ENCODE measurements at places on chromosomes 13 and 19. TPM values are rescaled to one million over a fixed set of nuclear protein-coding genes. Genes with fewer than 3 reads are reported as not detected.

DNA sequence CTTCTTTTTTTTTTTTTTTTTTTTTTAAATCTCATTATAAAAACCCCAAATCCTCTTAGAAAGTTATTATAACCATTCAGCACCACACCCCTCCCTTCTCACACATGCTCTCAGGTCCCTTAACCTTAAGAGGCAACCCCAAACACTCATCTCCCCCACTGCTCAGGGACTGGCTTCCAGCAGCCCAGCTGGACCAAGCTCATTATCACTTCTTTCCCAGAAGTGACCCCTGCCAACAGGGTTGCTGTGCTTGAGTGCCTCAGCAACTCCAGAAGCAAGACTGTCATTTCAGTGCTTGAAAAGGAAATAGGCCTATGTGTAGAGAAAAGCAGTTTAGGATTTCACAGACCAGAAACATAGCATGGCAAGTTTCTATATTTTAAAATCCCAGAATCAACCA lies 84.3 kb downstream of the SLAIN1 start:
- H3K4me1 ChIP-seq: no peaks in the 10 kb centered on the region
- no peaks in the 10 kb centered on the region for H3K27me3 ChIP-seq
- no peaks in the 10 kb centered on the region for H3K36me3 ChIP-seq
- H3K27ac ChIP-seq: no peak overlapping the region
- DNase-seq: no peak

WTIP gene
- total RNA-seq: 20.2 TPM

GRCh38 chr19:58091251-58091995 lies 6.6 kb downstream of the ZSCAN18 start:
- H3K27ac ChIP-seq: no peak overlapping the region
- H3K36me3 ChIP-seq: peaks cover 20% of the 10 kb centered on the region
- no peak for DNase-seq
- H3K27me3 ChIP-seq: no peaks in the 10 kb centered on the region

DNA sequence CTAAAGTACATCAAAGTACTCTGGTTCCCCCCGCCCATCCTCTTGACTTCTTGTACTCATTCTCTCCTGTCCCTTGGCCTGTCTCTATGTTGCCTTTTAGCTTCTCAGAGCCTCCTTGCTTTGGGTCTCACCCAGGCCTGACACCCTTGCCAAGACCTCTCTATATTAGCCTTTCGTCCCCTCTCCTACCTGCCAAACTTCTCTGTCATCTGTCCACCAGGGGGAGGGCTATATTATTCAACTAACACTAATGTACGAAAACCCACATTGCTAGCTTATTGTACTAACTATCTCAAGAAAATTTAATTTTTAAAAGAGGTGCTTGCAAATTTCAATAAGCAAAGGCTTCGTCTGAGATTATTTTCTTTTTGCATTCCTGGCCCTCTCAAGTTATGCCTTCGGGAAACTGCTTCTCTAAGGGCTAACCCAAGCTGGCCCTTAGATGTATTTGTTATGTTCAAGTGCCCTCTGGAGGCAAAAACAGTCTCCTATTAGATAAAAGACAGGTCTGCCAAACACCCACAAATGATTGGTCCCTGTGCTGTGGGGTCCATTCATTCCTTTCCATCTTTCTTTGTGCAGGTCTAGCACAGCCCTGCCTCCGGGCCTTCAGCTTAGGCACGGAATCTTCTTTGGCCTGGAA lies 6.3 kb upstream of the MRPS31 start:
- H3K4me1 ChIP-seq: peaks cover 25% of the 10 kb centered on the region
- H3K27me3 ChIP-seq: no peaks in the 10 kb centered on the region
- DNase-seq: no peak
- no peak overlapping the region for H3K4me3 ChIP-seq

DNA sequence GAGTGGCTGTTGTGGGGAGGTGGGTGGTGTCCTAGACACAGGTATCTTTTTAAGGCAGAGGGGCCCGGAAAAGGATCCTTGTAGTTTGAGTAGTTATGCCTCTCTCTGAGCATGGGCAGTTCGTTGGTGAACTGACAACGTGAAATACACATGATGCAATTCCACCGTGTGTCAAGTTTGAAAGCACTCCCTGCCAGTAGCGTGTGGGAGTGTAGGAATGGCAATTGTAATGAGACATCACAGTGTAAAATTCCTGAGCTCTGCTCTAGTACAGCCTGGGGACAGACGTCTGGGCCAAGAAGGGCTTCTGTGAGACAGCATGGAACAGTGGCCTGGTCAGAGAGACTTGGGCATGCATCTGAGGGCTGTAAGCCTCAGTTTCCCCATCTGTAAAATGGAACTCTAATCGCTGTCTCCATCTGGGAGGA lies 10.4 kb upstream of the ASF1B start:
- H3K27me3 ChIP-seq: no peaks in the 10 kb centered on the region
- no peak overlapping the region for H3K27ac ChIP-seq
- peaks cover 28% of the 10 kb centered on the region for H3K4me1 ChIP-seq
- no peaks in the 10 kb centered on the region for H3K36me3 ChIP-seq
- no peak for DNase-seq

DNA sequence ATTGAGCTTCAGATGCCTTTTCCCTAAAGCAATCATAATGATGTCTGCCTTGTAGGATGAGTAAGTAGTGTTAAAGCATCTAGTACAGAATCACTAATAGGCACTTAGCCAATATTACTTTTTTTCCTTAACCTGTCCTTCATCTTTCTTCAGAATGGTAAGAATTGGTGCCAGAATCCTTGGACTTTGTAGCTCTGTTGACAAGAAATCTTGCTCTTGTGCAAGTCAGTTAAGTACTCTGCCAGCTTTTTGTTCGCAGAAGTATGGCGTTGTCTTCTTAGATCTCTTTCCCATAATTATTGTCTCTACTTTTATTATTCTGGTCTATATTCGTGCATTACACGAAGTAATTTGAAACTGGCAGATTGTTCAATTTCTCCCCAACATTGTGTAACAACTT lies 554.5 kb downstream of the PCDH9 start:
- no peak overlapping the region for H3K4me3 ChIP-seq
- DNase-seq: no peak
- H3K4me1 ChIP-seq: no peaks in the 10 kb centered on the region
- no peaks in the 10 kb centered on the region for H3K36me3 ChIP-seq
- no peaks in the 10 kb centered on the region for H3K27me3 ChIP-seq

- no peaks in the 10 kb centered on the region for H3K36me3 ChIP-seq
- no peaks in the 10 kb centered on the region for H3K27me3 ChIP-seq
- DNase-seq: no peak
- no peaks in the 10 kb centered on the region for H3K4me1 ChIP-seq
- no peak overlapping the region for H3K4me3 ChIP-seq
- no peak overlapping the region for H3K27ac ChIP-seq
These were observed 59.4 kb downstream of the ZDHHC20 start for GRCh38 chr13:21399741-21400140.

- no peak overlapping the region for H3K4me3 ChIP-seq
- peaks cover 66% of the 10 kb centered on the region for H3K36me3 ChIP-seq
- peaks cover 24% of the 10 kb centered on the region for H3K4me1 ChIP-seq
- no peak for DNase-seq
- H3K27ac ChIP-seq: no peak overlapping the region
These were observed 4.2 kb downstream of the PRR12 start for GRCh38 chr19:49594993-49595818.

- no peak overlapping the region for H3K27ac ChIP-seq
- no peaks in the 10 kb centered on the region for H3K36me3 ChIP-seq
- no peak for DNase-seq
- H3K4me3 ChIP-seq: no peak overlapping the region
- no peaks in the 10 kb centered on the region for H3K4me1 ChIP-seq
- peaks cover 6% of the 10 kb centered on the region for H3K27me3 ChIP-seq
These were observed 28.3 kb downstream of the CYP2B6 start for GRCh38 chr19:41019346-41019745.

DNA sequence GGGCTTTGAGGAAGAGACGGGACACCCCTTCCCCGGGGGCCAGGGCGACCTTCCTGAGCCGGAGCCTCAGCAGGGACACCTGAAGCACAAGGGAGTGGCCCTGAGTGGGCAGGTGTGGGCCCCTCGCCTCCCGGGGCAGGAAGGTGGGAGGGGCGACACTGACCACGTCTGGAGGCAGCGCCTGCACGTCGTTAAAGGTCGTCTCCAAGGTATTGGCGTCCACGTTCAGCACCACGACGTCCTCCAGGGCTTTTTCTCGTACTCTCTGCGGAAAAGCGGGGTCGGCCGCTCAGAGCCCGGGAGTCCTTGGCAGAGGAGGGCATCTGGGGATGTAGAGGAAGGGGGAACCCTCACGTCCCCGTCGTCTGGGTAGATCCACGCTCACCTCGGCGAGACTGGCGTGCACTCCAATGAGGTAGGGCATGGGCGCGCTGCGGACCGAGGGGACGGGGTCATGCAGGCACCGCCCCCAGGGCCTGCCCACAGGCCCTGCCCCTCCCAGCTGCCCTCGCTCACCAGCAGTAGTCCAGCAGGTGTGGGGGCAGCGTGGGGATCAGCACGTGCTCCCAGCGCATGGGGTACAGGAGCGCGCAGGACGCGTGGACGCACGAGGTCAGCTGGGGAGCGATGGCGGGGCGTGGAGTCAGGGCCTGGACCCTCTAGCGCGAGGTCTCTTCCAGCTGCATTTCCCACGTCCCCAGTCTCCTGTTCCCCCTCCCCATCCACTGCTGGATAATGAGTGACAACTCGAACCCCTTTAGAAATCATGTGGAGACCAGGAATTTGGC lies 6.1 kb downstream of the DENND1C start:
- no peak for DNase-seq
- no peak overlapping the region for H3K4me3 ChIP-seq
- H3K27me3 ChIP-seq: peaks cover 42% of the 10 kb centered on the region
- H3K36me3 ChIP-seq: no peaks in the 10 kb centered on the region
- no peak overlapping the region for H3K27ac ChIP-seq
- no peaks in the 10 kb centered on the region for H3K4me1 ChIP-seq

AXL gene
- 6.5 TPM for total RNA-seq

DNA sequence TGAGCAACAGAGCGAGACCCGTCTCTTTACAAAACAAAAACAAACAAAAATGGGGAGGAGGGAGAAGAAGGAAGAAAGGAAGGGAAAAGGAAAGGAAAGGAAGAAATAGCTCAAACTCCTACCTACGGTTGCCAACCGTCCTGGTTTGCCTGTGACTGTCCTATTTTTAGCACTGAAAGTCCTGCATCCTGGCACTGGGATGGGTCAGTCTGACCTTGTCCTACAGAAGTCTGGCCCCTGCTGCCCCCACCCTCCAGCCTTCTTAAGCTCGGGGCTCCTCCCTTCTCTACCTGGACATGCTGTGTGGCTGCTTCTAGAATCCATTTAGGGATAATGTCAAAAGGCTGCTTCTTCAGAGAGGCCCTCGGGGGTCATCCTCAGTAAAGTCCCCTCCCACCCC lies 1.2 kb upstream of the STXBP2 start:
- peaks cover 27% of the 10 kb centered on the region for H3K27me3 ChIP-seq
- no peak for DNase-seq
- H3K4me1 ChIP-seq: peaks cover 28% of the 10 kb centered on the region
- no peak overlapping the region for H3K4me3 ChIP-seq
- H3K36me3 ChIP-seq: no peaks in the 10 kb centered on the region

DNA sequence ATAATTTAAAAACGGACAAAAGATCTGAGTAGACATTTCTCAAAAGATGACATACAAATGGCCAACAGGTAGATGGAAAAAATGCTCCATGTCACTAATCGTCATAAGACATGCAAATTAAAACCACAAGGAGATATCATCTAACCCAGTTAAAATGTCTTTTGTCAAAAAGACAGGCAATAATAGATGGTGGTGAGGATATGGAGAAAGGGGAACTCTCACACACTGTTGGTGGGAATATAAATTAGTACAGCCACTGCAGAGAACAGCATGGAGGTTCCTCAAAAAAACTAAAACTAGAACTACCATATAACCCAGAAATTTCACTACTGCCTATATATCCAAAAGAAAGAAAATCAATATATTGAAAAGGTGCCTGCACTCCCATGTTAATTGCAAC lies 37.9 kb downstream of the OR10H4 start:
- no peaks in the 10 kb centered on the region for H3K36me3 ChIP-seq
- H3K27ac ChIP-seq: no peak overlapping the region
- peaks cover 26% of the 10 kb centered on the region for H3K27me3 ChIP-seq
- no peaks in the 10 kb centered on the region for H3K4me1 ChIP-seq
- H3K4me3 ChIP-seq: no peak overlapping the region
- no peak for DNase-seq

GRCh38 chr19:3899531-3900294 lies 19.2 kb downstream of the ATCAY start:
- no peaks in the 10 kb centered on the region for H3K27me3 ChIP-seq
- no peaks in the 10 kb centered on the region for H3K4me1 ChIP-seq
- H3K36me3 ChIP-seq: no peaks in the 10 kb centered on the region
- no peak overlapping the region for H3K27ac ChIP-seq
- no peak for DNase-seq
- no peak overlapping the region for H3K4me3 ChIP-seq

DNA sequence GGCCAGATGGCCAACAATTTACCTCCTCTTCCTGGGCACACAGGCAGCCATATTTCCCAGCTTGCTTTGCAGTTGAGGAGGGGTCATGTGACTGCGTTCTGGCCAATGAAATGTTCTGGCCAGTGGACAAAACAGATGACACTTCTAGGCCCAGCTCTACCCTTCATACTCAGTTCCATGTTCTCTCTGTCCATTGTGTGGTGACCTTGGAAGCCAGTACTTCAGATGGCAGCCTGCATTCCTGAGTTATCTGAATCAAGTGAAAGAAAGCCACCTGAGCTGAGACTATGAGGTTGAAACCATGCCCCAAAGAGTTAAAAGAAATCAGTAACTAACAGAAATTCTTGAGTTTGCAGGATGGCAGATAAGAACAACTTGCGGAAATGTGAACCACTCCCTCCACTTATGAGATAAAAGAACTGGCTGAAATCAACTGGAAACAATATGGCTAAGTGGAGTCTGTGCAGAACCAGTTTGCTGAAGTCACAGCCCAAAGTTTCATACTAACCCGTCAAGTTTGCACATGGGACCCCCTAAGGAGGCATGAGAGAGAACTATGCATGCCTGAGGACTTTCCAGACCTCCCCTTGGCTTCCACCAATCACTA lies 8.1 kb downstream of the FAM187B start:
- no peak for DNase-seq
- H3K4me1 ChIP-seq: no peaks in the 10 kb centered on the region

- H3K36me3 ChIP-seq: no peaks in the 10 kb centered on the region
- H3K27ac ChIP-seq: no peak overlapping the region
- no peaks in the 10 kb centered on the region for H3K27me3 ChIP-seq
- H3K4me1 ChIP-seq: no peaks in the 10 kb centered on the region
These were observed 29.1 kb downstream of the NUP58 start for GRCh38 chr13:25330541-25330940.

DNA sequence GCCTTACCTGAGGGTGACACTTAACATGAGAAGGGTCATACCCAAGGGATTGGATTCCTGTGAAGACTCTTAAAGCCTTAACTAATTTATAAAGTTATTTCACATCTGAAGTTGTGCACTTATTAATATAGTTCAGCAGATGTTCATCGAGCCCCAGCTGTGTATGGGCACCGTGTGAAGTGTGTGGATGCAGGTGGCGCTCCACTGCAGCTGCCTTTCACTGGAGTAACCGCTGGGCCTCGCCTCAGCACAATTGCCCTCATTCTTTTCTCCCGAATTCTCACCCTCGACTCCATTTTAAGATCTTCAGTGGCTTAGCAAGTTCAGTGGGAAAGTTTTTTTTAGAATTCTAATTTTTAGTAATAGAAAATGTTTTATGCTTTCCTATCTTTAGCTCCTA lies 66.2 kb downstream of the DPY19L3 start:
- H3K27ac ChIP-seq: no peak overlapping the region
- H3K4me3 ChIP-seq: no peak overlapping the region
- no peak for DNase-seq
- H3K4me1 ChIP-seq: no peaks in the 10 kb centered on the region

GRCh38 chr19:28170066-28170465 lies 1042.9 kb downstream of the UQCRFS1 start:
- H3K27ac ChIP-seq: no peak overlapping the region
- DNase-seq: no peak
- no peaks in the 10 kb centered on the region for H3K36me3 ChIP-seq
